C1 segment of cervical spinal cord (tissue), 14 donors: ENCODE measurements at places on chromosomes 3 and 15.

GRCh38 chr15:35305946-35306345 lies 220.9 kb upstream of the NANOGP8 start:
- DNase-seq, result no peak

- DNase-seq, result no peak
These were observed 130.8 kb downstream of the CHCHD6 start for GRCh38 chr3:126834596-126835471.

- no peak for DNase-seq
These were observed 40.5 kb downstream of the RTP1 start for GRCh38 chr3:187237741-187238140.

GRCh38 chr3:61724183-61724582 lies 162.8 kb downstream of the PTPRG start:
- DNase-seq, result no peak

GRCh38 chr15:81357180-81357686 lies 16.8 kb downstream of the TMC3 start:
- no peak for DNase-seq
